NCI-H1417 (cell line): ENCODE measurements at places on chromosomes 6 and 20.

DNA sequence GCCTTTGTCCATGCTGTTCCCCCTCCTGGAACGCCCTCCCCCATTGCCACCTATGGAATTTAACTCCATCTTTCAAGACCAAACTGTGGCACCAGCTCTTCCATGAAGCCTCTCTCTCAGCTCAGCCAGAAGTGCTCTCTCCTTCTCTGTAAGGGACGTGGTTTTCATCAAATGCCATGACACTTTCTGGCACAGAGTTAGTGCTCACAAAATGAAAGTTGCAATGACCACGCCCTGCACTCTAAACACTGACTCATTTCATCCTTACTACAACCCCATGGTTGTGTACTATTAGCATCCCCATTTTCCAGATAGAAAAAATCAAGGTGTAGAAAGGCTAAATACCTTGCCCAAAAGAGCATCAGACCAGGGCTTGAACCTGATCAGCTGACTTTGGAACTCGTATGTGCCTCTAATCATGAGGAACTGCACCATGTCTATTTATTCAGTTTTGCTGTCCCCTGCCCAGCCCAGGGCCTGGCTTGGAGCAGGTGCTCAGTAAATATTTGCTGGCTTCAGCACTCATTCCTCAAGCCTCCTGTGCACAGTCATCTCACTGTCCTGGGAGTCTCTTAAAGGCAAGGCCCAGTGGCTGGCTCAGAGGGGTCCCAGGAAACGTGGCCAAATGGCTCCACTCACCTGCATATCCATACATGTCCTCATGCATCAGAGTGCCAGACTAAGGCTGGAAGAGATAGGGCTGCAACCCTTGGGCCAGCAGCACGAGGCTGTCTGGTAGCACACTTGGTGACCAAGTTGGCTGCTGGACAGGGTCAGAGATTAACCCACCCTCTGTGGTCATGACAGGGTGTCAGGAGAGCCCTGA lies 77.9 kb downstream of the MRPL14 start:
- DNase-seq = no peak

DNA sequence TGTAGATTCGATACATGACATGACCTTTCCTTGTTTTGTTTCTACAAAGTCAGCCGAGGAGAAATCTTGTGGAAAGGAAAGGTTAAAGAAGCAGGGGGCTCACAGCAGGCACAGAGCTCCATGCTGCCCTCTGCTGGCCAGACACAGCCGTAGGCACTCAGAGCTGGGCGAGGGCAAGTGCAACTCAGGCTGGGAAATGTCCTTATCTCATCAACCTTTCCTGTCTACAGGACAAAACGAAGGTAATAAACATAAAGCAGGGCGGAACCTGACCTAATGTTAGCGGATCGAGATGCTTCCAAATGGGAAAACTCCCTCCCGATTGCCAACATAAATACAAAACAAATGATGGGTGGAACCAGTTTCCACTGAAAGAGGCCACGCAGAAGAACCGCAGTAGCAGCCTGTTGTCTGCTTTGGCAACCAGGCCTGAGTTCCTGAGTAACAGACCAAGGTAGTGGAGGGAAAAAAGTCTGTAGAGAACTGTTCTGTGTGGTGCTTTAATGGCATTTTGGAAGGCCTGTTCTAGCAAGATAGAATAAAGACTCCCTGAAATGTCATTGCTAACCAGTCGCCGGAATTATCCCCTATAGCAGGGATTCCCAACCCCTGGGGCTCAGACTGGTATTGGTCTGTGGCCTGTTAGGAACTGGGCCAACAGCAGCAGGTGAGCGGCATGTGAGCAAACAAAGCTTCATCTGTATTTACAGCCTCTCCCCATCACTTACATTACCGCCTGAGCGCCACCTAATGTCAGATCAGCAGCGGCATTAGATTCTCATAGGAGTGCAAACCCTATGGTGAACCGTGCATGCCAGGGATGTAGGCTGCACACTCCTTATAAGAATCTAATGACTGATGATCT lies 85.2 kb downstream of the MBOAT1 start:
- peak; percentile 80 for DNase-seq

DNA sequence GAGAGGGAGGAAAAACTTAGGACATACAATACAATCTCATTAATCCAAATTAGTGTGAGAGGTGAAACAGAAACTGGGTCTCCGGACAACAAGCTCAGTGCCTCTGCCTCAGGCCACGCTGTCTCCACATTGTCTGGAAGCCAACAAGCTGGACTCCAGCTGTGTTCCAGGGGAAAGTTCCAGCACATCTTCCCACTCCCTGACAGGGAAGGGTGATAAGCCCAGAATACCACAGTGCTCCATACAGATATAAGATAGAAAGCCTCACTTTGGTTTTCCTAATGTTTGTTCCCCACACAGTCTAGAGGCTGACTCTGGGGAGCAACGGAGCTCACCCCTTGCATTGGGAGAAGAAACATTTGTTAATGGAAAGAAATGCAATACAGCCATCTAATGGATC lies 117.1 kb upstream of the SPTLC3 start:
- no peak for DNase-seq

GRCh38 chr6:110746680-110747079 lies 68.6 kb downstream of the CDK19 start:
- no peak for DNase-seq

GRCh38 chr6:109783250-109783986 lies 92.3 kb downstream of the FIG4 start:
- no peak for DNase-seq

- no peak for DNase-seq
Measured at GRCh38 chr6:45075246-45075645, 252.9 kb upstream of the RUNX2 start.

- no peak for DNase-seq
Measured at GRCh38 chr6:84424956-84425355, 197.5 kb upstream of the CEP162 start.

- DNase-seq = no peak
Measured at GRCh38 chr6:44464527-44465310, 77.2 kb downstream of the CDC5L start.

DNA sequence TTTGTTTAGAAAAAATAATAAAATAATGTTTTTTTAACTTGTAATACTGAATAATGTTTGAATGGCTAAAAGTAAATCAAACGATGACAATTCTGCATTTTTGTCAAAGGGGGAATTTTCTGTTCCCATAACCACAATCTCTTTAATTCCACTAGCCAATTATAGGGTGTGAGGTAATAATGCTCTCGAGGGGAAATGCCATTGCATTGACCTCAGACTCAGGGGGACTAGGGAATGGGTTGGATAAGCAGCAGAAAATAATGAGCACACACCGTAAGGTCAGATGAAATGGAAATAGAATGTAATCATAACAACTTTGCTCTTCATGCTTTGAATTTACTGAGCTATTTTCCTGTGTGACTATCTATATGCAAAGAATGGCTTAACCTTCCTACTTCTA lies 584.7 kb downstream of the RFPL4B start:
- no peak for DNase-seq

DNA sequence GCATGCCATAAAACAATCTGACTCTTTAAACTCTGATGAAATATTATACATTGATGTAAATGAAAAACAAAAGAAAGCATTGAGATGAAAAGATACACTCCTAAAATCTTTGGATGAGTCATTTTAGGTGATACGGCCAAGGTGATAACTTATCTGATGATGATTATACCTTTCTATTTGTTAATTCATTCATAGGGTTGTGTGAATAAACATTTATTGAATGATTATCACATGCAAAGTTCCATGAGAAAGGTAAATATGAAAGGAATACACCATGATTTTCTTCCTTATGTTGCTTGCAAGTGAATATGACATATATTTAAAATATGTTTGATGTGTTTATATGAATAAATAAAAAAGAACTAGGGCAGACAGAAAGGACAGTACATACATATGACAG lies 15.4 kb upstream of the HIVEP1 start:
- DNase-seq = no peak
